ENCODE measurements at places on chromosomes 7 and 10.

- no peak for DNase-seq
Observed at GRCh38 chr7:79290841-79291497, 162.5 kb downstream of the MAGI2 start.

- DNase-seq: no peak
Observed at GRCh38 chr7:98795741-98796493, 73.9 kb downstream of the TMEM130 start.

DNA sequence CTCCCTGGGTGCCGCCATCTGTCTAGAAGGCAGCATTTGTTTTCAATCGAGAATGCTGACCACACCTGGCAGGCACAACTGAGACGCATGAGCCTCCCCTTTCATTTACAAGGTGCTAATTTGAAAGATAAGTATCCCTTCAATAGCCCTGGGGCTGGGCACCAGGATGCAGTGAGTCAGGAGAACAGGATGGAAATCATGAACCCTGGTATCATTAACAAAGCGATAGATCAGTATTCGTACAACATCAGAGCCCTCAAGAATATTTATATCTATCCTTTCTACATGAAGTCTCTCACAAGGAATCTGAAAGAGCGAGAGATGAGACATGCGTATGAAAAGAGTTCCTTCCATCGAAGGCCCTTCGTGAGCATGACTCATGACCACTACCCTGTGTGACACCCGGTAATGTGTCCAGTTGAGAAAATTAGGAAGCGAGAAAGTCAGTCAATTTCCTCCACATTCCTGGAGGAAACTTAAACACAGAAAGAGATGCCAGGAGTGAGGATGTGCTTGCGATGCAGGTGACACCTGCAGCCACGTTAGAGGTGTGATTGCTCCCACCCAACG, 123.1 kb upstream of the PITRM1 start:
- no peak for DNase-seq

DNA sequence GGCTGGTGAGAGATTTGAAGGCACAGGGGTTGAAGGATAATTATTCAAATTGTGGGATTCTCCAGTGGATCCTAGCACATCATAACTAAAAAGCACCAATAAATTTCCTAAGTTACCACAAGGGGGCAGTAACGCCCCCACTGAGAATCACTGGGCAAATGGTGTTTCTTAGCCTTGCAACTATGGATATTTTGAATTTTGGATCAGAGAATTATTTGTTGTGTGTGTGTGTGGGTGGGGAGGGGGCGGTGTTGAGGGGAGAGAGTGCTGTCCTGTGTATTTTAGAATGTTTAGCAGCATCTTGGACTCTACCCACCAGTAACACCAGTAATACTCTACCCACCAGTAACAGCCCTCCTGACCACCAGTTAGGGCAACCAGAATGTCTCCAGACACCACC, 63.3 kb upstream of the PRKG1 start:
- peak; percentile 11 for DNase-seq

- no peak for DNase-seq
Observed at GRCh38 chr10:114386452-114386851, 17.9 kb downstream of the AFAP1L2 start.

DNA sequence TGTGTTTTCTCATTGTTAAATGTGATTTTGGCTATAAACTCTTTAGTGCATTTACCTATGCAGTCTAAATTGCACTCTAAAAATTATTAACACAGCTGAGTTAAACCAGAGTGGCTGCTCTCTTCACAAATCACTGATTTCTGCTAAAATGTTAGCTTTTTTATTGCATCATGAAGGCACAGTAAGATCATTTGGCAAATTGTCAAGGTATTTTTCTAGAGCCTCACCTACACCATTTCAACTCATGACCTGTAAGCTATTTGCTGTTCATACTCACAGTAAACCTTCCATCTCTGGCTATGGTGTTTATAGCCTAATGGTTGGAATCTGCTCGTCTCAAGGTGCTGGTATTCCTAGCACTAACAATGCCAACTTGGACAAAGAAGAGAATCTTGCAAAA, 25.7 kb downstream of the NDUFB2 start:
- no peak for DNase-seq

DNA sequence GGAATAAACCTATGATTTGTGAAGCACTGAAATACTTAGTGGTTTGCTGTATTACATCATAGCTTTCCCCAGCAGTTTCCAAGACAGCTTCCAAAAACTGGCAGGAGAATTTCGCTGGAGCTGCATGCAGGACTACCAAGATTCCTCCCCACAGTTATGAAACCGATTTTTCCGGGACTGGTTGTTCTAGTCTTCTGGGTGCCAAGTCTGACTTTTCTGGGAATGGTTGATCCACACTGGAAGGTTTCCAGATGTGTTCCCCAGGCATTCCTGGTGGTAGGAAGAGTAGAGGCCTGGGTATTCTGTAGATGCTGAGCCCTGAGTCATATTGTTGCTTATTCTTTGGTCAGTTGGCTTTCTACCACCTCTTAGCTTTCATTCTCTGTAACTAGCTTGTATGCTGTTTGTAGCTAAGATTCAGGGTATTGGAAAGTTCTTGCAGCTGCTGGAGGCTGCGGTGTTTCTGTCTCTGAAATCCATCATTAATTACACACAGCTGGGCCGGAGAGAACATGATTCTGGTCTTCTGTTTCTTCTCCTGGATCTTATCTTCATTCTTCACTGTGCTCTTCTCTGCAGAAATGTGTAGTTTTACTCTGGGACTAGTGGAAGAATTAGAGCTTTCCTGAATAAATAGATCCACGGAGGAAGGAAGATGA, 6.3 kb downstream of the ABCC2 start:
- no peak for DNase-seq

DNA sequence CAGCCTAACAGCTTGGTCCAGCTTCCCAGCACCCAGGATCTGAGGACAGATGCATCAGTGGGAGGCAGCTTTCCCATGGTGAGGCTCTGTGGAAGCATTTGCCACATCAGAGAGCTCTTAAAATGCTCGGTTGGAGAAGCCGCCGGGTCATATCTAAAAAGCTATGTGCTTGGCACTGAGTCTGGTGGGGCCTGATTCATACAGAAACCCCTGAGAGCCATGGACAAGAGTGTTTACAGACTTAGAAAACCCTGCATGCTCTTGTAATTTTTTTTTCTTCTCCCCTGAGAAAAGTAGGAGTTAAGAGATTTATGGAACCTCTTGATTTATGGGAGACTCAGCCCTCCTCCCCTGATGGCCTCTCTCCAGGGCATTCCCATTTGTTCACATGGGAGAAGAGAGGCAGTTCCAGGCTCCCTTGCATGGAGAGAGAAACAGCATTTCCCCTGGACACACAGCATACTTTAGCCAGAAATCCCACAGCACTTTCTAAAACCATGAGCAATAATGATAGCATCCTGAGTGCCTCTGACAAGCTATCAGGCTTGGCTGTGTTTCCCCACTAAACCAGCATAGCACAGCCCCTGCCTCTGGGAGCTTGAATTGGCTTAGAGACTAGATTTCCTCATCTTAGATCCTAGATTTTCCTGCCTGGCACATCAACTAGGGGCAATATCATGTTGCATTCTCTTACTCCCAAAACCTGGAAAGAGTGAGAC, 322.1 kb upstream of the AUTS2 start:
- DNase-seq: no peak

GRCh38 chr7:27763983-27764508, 24.1 kb downstream of the TAX1BP1 start:
- no peak for DNase-seq

DNA sequence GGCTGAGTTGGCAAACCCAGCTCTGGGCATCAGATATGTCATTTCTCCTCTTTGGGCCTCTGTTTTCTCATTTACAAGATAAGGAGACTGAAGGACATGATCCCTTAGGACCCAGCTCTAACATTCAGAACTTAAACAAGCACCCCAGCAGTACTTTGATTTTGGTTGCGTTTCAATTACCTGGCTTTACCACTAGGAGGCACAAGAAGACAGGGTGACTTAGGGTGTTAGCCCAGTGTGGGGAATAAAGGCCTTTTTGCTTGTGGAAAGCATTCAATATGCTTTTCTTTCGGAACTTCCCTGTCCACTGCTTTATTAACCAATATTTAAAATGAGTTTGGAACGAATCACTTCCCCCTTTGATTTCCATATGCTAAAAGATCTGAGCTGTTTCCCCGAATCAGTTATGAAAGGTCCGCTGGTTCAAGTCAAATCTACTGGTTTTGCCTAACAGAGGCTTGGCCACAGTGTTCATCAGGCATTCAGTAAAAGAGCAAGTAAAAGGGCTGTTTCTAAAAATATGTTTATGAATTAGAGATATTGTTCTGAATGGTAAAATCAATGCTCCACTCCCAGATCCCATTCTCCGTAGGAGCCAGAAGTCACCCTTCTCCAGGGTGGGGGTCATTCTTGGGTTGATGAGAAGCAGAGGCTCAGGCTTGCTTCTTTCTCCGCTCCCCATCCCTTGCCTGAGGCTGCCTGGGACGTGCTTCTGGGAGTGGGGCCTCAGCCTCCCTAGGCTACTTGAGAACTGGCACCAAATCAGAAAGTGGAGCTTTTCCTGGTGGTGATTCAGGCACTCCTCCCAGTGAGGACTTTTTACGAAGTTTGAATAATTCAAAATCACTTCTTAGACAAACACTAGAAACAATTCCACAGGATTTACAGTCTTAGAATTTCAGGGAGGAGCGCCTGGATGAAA, 105.5 kb downstream of the MYOF start:
- peak; percentile 36 for DNase-seq

DNA sequence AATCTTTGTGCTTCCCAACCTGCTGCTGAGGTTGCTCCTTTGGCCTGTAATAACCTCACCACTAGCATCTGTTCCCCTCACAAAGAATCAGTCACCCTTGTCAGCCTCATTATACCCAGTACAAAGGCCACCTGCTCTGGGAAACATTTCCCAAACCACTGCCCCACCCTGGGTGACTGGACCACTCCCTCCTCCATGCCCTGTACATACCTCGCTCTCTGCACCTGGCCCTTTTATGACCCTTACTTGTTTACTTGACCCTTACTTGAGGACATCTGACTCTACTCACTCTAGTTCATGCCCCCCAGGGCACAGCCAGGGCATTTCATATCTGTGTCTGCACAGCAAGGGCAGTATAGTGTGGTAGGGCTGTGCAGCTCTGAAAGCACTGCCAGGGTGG, 21.4 kb upstream of the AOC1 start:
- DNase-seq: no peak

DNA sequence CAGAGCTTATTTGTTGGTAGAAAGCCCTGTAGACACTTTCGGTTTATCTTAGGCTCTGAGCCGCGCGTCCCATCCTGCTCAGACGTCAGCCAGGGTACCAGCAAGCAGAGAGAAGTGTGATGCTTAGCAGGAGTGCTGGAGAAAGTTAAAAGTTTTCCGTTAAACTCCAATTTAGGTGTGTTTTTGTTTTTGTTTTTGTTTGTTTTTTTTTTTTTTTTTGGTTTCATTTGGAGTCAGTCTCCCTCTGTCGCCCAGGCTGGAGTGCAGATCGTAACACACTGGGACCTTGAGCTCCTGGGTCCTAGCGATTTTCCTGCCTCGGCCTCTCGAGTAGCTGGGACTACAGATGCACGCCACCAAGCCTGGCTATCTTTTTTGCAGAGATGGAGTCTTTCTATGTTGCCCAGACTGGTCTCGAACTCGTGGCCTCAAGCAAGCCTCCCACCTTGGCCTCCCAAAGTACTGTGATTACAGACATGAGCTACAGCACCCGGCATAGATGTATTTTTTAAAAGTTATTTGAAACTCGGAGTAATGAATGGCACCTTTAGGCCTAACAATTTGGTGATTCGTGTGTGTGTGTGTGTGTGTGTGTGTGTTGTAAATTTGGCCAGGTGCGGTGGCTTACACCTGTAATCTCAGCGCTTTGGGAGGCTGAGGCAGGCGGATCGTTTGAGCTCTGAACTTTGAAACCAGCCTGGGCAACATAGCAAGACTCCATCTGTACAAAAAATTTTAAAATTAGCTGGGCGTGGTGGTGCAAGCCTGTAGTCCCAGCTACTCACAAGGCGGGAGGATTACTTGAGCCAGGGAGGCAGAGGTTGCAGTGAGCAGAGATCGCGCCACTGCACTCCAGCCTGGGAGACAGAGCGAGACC, 1.3 kb upstream of the HIP1 start:
- no peak for DNase-seq
